ENCODE measurements at places on chromosomes 6 and 20. TPM values are rescaled to one million over a fixed set of nuclear protein-coding genes. Genes with fewer than 3 reads are reported as not detected.
A peak's percentile ranks its signal among the peaks of the same experiment; 100 is the strongest.

- DNase-seq = no peak
These were observed 44.6 kb upstream of the SLC23A2 start for GRCh38 chr20:5045906-5046305.

SEL1L2 gene
- not detected for total RNA-seq

SLC52A3 gene
- total RNA-seq = 2.1 TPM

GABRR1 gene
- not detected for total RNA-seq

DNA sequence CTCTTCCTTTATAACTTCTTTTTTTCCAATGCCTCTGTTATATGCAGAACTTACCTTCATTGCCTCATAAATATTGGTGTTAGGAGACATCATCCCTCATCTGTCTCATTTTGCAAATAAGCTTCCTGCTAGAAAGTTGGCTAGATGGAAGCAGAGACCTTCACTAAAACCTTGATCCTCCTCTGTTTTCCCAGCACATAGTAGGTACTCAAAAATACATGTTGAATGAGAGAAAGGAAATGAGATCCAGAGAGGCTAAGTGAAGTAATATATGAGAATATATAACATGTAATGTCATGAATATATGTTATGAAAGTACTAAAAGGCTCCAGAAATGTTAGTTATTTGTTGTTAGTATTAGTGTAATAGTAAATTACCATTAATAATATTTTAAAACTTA lies 91.9 kb downstream of the CDKAL1 start:
- DNase-seq = no peak

DNA sequence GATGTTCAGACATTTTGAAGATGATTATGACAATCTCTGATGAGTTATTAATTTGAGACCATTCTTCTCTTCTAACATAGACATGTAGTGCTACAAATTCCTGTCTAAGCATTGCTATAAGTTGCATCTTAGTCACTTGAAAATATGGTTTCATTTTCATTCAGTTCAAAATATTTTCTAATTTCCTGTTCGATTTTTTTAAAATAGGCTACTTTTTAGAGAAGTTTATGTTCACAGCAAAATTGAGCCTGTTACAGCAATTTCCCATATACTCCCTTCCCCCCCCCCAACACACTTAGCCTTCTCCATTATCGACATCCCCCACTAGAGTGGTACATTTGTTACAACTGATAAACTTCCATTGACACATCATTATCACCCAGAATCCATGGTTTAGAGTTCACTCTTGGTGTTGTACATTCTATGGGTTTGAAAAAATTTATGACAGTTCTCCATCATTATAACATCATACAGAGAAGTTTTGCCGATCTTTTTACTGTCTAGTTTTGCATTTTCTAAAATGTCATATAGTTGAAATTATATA lies 31.2 kb downstream of the PLAGL1 start:
- DNase-seq = no peak

GRCh38 chr20:46931699-46932098 lies 37.1 kb downstream of the EYA2 start:
- DNase-seq = no peak

- no peak for DNase-seq
These were observed 109.0 kb downstream of the DTNBP1 start for GRCh38 chr6:15553736-15554294.

GRCh38 chr6:5112066-5112799 lies 27.1 kb downstream of the PPP1R3G start:
- peak; percentile 98 for DNase-seq

DNA sequence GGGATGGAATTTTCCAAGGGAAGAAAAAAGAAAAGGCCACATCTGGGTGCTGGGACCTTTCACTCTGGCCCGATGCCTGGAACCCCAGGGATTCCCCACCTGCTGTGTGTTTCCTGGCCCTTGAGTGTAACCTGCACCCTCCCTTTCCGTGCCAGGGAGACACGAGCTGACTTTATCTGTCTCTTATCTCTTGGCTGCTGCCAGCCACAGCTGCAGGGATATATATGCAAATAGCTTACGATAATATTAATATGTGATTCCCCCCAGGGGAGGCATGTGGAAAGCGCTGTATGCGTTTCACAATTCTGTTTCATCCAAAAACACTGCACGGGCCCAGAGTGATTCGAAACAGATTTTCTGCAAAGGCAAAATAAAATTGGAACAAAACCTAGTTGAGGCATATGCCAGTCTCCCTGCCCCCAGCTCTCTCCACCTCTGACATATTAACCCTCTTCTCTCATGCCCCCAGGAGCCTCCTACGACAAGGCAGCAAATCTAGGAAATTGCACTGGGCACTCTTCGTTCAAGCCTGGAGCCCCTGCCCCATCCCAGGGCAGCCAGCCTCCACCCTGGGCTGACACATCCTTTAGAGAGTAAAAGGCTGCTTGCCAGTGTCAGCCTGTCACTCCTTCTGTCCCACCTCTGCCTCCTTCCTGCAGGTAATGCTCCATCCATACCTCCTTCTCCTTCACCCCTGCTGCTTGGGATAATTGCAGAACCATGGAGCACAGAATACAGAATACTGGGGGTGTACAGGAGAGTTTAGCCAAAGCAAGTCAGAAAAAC lies 1.3 kb downstream of the RIPOR3 start:
- no peak for DNase-seq

- DNase-seq = peak; percentile 93
These were observed 181.0 kb upstream of the ZNF217 start for GRCh38 chr20:53774461-53775203.

DNA sequence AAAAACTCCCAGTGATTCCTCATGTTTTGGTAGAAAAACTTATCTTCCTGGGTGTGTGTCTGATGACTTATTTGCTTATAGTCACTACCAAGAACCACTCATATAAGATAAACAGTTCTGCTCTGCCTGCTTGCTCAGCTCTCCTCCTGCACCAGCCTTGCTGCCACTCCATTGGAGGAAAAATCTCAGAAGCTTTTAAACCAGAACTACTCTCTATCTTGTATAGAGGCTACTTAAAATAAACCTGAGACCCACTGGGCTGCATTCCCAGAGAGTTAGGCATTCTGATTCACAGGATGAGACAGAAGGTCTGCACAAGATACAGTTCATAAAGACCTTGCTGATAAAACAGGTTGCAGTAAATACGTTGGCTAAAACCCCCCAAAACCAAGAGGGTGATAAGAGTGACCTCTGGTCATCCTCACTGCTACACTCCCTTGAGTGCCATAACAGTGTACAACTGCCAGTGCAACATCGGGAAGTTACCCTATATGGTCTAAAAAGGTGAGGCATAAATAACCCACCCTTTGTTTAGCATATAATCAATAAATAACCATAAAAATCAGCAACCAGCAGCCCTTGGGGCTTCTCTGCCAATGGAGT lies 728.3 kb downstream of the EPHA7 start:
- no peak for DNase-seq

DNA sequence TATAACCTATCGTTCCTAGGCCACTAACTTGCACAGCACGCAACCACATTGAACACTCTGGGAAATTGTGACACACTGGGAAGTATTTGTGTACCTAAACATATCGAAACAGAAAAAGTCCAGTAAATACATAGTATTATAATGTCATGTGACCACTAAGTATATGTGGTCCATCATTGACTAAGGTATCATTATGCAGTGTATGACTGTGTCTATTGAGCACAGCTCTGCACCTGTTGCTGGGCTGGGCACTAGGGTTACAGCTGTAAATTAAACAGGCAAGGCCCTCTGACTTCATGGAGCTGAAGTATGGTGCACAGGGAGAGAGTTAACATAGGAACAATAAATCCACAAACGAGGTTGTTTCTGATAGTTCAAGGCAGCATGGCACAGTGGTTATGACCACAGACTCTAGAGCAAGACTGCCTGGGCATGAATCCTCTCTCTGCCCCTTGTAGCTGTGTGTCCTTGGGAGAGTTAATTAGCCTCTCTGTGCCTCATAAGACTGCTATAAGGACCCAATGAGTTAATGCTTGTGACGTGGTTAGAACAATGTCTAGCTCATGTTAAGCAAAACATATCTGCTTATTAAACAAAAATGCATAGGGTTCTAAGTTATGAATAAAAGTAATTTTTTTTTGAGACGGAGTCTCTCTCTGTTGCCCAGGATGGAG lies 10.6 kb downstream of the BCAS1 start:
- no peak for DNase-seq

PPP1R3G gene
- 0.07 TPM for total RNA-seq

GRCh38 chr20:54759589-54759988 lies 284.2 kb downstream of the DOK5 start:
- no peak for DNase-seq

GRCh38 chr6:137870744-137871247 lies 3.7 kb downstream of the TNFAIP3 start:
- DNase-seq = no peak

ZNF165 gene
- 5.3 TPM for total RNA-seq

KCNG1 gene
- total RNA-seq = 12.8 TPM

- no peak for DNase-seq
These were observed 268.5 kb upstream of the MARCKS start for GRCh38 chr6:113588646-113589045.
